ENCODE measurements at places on chromosomes 5 and 9. TPM values are rescaled to one million over a fixed set of nuclear protein-coding genes. Genes with fewer than 3 reads are reported as not detected.

DOCK2 gene
- 181 TPM for total RNA-seq

GRCh38 chr5:32791536-32792243, 80.6 kb downstream of the NPR3 start:
- no peak for DNase-seq

EGFLAM gene
- not detected for total RNA-seq

CTXN3 gene
- total RNA-seq: not detected

- DNase-seq: no peak
These were observed 295.5 kb upstream of the EFNA5 start for GRCh38 chr5:107966201-107966600.

All from activated CD8-positive, alpha-beta T cell treated with anti-CD3 and anti-CD28 coated beads for 36 hours (primary cell).